Cortex of kidney (tissue), 1 donor: ENCODE measurements at places on chromosomes 5 and 9.

DNA sequence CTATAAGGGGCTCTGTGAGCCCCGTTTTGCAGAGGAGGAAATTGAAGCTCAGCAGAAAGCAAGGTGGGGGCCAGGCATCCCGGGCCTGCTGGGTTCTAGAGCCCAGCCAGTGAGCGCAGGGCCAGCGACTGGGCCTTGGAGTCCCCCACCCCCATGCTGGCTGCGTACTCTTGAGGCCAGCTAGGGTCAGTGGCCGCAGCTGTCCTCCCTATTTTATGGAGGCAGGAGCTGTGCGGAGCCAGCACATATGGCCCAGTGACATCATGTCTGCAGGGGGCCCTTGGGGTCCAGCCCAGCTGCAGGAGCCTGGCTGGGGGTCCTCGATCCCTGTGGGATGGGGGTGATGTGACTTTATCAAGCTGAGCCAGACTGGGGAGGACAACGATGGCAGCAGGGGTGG, 71.3 kb downstream of the HMCN2 start:
- no peak for DNase-seq

GRCh38 chr9:124770359-124771020, 621 bp downstream of the NR6A1 start:
- no peak for DNase-seq

DNA sequence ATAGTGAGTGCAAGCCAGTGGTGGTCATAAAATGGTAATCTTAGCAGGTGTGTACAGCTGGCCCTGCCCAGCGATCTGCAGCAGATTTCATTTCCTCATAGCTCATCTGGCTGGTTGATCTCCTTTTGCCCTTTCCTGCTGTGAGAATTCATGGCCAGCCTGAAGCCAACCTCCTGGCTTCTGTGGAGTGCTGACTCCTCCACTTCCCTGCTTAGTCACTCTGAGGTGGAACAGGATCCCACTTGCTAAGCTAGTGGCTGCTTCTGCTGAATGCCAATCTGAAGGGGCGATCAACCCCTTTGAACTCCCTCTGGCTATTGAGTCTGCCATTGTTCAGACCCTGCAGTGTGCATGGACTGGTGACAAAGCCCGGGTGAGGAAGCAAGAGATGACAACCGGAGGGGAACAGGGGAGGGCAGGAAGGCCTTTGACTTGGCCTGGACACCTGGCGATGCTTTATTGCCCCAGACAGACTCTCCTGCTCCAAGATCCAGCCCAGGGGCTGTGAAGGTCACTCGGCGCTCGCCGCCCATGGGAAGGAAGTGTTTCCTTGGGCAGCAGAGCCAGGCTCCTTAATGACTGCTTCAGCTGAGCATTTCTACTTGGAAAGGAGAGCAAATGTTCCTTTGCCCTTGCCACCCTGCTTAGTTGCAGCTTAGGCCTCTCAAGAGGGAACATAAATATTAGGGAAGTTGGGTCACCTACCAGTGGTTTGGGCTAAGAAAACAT, 341.1 kb downstream of the ZSWIM6 start:
- DNase-seq, result no peak

GRCh38 chr5:4295663-4296339, 700.2 kb downstream of the IRX1 start:
- no peak for DNase-seq

DNA sequence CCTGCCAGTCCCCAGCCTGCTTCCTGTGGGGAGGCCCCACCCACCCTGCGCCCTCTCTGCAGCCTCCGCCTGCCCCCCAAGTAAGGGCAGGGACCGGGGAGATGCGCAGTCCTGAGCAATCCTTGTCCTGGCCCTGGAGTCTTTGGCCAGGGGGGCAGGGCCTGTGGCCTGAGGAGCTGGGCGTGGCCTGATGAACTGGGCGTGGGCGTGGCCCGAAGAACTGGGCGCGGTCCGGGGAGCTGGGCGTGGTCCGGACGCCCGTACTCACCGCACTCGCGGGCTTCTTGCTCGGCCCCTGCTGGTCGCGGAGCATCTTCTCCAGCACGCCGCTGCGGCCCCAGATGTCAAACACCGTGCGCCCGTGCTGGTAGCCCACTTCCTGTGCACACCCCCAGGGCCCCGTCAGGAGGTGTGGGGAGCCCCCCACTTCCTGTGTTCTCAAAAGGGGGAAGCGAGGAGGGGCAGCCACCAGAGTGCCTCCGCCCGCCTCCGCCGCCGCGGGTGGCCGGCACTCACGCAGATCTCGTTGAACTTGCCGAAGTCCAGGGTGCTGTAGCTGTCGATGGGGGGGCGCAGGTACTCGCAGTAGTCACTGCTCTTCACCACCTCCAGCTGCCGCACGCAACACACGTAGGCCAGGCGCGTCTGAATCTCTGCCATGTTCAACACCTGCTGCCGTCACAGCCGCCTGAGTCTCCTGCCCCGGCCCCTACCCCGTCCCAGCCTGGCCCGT, 2.7 kb upstream of the NSMF start:
- no peak for DNase-seq

GRCh38 chr5:57784121-57784520, 301.5 kb upstream of the ACTBL2 start:
- no peak for DNase-seq

- DNase-seq, result no peak
These were observed 216.8 kb upstream of the RPS23 start for GRCh38 chr5:82494942-82495341.
